Progenitor cell of endocrine pancreas (in vitro differentiated cells): ENCODE measurements at places on chromosomes 12 and 14.

DNA sequence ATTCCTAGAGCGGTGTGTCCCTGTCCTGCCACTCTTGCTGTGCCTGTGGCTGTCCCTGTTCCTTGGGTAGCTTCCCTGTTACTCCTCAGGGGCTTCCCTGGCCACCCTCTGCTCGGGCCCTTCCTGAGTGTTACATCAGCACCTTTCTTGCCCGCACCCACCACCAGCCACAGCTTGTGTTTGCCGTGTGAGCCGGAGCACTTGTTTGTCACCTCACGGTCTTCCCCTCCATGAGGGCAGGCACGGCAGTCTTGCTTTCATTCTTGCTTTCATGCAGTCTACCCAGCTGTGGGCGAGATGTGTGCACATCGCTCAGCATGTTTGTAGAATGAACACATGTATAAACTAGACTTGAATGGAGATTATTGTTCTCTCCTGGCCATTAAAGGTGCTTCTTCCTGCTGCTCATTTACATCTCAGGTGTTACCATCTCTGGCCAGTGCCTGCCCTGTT is 42.0 kb downstream of the TRAF3 start:
- DNase-seq = no peak

GRCh38 chr14:41558490-41558889 is 48.2 kb upstream of the LRFN5 start:
- DNase-seq = no peak

DNA sequence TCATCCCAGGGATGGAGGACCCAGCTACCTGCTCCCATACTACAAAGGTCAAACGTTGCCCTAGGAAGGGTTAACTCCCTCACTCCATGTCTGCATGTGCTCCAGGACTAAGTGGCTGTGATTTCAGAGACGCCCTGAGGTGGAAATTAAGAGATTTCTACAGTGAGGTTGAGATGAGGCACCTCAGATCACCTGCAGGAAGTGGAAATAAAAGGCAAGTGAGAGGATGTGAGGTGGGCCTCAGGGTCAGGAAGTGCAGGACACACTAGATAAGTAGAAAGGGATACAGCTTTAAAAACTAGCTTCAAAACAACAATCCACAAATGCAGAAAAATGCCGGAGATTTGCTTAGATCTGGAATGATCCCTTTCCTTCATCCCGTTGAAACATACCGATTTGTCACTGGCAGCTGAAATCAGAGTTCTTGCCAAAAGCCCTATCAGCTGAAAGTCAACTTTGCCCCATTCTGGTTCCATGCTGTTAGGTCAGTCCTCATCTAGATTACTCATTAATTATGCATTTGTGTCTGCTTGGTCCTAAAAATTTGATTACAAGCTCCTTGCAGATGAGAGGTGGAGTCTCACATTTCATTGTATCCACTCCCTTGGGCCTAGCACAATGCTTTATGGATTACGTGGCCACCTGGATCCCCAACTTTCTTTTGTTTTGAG is 6.6 kb downstream of the PLBD1 start:
- no peak for DNase-seq

DNA sequence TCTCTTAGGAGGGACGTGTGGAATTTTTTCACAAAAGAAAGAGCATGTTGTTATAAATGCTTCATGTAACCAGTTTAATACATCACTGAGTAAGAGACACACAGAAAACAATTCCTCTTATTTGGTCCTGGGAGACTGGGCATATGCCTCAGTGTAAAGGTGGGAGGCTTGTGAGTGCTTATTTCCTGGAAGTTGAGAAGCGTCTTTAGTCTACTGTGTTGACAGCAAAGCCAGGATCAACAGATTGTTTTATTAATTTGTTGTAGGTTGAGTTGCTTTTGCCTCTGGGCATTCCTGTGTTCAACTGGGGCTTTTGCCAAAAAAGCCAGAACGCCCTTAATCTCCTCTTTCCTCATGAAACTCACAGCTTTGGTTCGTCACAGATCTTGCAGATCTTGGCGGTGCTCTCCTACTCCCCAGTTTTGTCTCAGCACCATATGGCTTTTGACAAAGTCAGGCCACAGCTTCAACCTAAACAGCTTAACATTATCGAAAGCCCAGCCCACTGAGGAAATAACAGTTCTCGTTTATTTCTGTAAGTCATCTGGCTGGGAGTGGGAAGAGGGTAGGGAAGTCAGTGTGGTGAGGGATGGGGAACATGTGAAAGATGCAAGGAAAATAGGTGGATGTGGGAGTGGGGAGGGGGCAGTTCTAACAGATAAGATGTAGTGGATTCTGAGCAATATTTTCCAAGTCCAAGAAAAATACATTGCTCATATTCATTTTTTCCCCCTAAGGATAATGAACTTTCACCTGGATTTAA is 227.2 kb downstream of the DACT1 start:
- DNase-seq = no peak

DNA sequence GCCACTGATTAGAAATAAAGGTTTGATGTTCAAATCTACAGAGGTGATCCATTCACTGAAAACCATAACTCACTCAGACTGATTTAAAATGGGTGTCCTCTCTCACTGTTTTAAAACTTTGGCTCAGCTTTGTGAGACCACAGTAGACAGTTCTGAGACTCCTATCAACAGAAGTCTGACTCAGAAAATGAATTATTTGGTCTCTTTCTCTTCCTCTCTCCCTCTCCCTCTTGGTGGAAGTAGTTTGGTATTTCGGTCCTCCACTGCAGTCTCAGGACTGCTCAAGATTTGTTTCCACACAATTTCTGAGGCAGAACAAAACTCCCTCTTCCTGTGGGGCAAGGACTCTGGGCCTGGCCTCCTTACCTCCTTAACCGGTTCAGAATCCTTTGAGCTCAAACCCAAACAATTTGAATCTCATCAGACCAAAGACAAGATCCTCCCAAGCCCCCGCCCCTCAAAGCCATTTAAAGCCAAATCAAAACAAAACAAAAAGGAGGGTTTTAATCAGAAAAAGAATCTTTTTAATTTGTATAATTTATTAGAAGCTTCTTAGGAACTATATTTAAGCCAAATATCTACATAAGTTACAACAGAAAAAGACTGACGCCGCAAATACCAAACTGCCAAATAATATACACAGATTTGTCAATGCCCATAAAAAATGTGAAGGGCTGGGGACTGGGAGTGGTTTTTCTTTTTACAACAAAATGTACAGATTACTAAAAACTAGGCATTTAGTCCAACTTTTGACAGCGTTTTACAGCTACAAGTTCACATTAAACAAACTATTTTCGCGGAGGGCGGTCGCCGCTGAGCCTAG is 3.9 kb downstream of the NKX2-1 start:
- DNase-seq = no peak

GRCh38 chr14:84125676-84126075 is 1404.3 kb upstream of the FLRT2 start:
- no peak for DNase-seq

DNA sequence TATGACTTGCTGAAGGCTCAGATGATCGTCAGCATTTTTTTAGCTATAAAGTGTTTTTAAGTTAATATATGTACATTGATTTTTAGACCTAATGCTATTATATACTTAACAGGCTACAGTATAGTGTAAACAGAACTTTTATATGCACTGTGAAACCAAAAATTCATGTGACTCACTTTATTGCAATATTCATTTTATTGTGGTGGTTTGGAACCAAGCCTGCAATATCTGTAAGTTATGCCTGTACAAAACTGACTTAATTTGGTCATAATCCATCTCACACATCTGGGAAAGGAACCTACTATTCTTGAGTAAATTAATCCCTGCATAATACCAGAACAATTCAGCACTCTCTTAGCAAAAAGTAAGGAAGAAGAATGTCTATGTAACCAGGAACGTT is 390.7 kb downstream of the SYT1 start:
- no peak for DNase-seq

GRCh38 chr14:35532783-35533356 is 1.1 kb upstream of the INSM2 start:
- no peak for DNase-seq

DNA sequence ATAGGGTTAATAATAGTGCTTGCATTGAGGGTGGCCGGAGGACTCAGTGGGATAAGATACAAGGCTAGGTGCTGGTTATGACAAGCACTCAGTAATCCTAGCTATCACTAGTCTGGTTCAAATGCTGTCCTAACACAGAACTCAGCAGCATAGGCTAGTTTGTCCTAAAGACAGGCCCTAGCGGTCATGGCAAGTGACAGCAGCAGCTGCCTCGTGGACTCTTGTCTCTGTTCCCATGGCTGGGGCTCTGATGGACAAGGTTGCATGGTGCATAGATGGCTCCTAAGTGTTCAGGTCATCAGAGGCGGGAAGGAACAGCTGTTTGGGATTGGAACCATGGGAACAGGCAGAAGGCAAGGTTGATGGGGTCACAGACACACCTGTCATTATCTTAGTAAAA is 42.4 kb upstream of the IGF1 start:
- DNase-seq = no peak

DNA sequence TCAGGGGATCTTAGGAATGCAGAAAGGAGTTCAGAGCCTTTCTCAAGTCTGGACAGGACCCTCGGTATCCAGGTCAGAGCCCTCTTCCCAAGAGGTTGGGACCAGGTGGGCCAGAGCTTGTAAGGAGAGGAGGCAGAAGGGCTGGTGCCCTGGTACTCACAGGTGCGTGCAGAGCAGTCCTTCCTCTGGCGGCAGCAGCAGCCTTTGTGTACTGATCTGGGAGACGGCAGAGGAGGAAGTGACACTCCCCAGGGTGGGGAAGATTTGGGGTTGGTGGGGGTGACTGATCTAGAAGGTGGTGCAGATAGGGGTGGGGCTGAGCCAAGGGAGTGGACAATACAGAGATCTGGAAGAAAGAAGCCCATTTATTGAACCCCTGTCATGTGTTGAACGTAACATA is at the start of gene ITGB7:
Gene ITGB7, minus strand, starts transcription at position 210 of the 400 bp plus-strand sequence. CDS start 6,808 bp downstream, outside the sequence.
- no peak for DNase-seq

- DNase-seq = peak; percentile 83
Observed at GRCh38 chr14:99518441-99519346, 37.5 kb downstream of the CCNK start.

- no peak for DNase-seq
Observed at GRCh38 chr12:27965411-27965810, 7.1 kb downstream of the PTHLH start.

- no peak for DNase-seq
Observed at GRCh38 chr12:96146747-96147146, 47.4 kb upstream of the ELK3 start.

GRCh38 chr12:7075518-7075917 is 15.0 kb downstream of the C1S start:
- DNase-seq = no peak

- peak; percentile 68 for DNase-seq
Observed at GRCh38 chr12:40691913-40692764, at the start of gene CNTN1. Gene CNTN1 (plus strand): TSS chr12:40692439.

DNA sequence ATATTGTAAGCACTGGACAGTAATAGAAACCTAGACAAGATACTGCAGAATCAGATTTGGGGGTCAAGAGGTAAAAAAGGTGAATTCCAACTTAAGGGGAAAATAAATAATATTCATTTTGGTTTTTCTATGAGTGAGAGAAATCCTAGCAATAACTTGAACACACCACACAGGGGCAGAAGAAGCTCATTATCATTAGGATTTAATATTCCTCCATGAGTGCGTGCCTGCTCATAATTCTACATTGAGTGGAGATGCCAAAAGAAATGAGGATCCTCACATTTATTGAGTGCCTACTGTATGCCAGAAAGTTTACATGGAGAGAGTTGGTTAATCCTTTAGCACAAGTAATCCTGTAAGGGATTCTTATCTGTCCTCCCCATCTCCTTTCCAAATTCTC is 40.5 kb upstream of the C14orf132 start:
- DNase-seq = no peak

- DNase-seq = no peak
Observed at GRCh38 chr12:128940974-128941373, 87.7 kb downstream of the GLT1D1 start.

DNA sequence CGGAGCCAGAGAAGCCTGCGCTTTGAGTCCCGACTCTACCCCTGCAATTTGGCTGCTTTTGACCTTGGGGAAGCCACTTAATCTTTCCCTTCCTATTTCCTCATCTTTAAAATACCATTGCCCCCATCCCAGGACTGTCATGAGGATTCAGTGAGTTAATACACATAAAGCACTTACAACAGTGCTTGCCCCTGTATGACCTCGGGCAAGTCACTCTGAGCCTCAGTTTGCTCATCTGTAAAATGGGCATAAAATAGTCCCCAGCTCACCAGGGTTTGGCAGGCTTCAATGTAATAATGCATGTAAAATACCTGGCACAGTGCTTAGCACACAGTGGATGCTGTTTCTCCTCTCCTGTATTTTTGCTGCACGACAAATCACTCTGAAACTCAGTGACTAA is 278.7 kb upstream of the PWP1 start:
- DNase-seq = no peak

GRCh38 chr12:119259484-119259883 is 75.0 kb upstream of the CCDC60 start:
- no peak for DNase-seq

- DNase-seq = no peak
Observed at GRCh38 chr12:79643821-79644220, 46.9 kb downstream of the PAWR start.

GRCh38 chr12:98371419-98371818 is 144.0 kb upstream of the TMPO start:
- DNase-seq = no peak

DNA sequence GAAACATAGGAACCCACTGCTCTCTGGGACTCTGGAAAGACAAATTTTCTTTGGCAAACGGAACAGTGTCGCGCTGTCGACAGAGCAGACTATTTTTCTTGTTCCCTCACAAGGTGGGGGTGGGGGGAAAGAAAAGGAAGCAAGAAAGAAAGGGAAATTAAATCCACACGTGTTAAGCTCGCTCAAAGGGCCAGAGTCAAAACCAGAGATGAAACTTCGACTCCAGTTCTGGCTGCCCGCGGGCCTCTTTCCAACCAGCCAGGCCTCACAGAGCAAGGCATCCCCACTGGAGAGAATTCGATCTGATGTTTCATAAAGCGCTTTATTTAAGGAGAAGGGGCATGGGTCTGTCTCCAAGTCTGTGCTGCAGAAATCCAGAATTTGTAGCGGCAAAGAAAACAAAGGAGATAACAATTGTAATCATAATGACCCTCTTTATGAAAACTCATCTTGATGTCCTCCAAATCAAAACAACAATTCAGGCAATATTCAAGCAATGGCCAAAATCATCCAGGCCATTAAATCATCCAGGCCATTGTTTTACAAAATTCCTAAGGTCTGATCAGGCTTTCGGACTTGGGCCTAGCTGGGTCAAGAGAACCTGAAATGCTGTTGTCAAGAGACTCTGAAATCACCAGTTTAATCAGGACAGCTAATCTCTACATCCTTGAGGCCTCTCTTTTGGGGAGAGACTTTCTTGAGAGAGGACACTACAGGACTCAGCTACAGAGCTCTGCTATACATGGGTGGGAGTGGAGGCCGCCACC is 5.3 kb upstream of the TBX5 start:
- no peak for DNase-seq

- no peak for DNase-seq
Observed at GRCh38 chr12:127399451-127399850, 867.5 kb upstream of the TMEM132C start.

- no peak for DNase-seq
Observed at GRCh38 chr14:61609884-61610283, 85.4 kb upstream of the HIF1A start.

DNA sequence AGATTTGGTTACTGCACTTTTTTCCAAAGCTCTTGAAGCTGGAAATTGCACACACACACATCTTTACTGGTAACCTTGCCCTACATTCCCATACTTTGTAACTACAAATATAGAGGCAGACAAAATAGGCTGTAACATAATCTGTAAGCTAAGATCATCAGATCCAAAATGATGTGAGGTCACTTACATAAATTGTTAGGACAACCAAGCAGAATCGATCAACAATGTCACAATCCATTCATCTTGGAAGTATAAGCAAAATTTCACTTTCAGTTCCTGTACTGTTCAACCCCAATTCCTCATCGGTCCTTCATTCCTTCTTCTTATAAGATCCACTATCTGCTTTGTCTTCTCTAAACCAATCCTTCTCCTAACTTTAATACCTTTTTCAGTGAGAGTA is 72.6 kb downstream of the EPS8 start:
- no peak for DNase-seq
